Stimulated activated CD4-positive, alpha-beta T cell treated with anti-CD3 and anti-CD28 coated beads, Interleukin-4, amount 100 ng/mL, for 4 hours (primary cell): ENCODE measurements at places on chromosomes 16 and 17.
A peak's percentile ranks its signal among the peaks of the same experiment; 100 is the strongest.

GRCh38 chr16:252366-253337 is 18.0 kb downstream of the FAM234A start:
- peak; percentile 12 for DNase-seq

DNA sequence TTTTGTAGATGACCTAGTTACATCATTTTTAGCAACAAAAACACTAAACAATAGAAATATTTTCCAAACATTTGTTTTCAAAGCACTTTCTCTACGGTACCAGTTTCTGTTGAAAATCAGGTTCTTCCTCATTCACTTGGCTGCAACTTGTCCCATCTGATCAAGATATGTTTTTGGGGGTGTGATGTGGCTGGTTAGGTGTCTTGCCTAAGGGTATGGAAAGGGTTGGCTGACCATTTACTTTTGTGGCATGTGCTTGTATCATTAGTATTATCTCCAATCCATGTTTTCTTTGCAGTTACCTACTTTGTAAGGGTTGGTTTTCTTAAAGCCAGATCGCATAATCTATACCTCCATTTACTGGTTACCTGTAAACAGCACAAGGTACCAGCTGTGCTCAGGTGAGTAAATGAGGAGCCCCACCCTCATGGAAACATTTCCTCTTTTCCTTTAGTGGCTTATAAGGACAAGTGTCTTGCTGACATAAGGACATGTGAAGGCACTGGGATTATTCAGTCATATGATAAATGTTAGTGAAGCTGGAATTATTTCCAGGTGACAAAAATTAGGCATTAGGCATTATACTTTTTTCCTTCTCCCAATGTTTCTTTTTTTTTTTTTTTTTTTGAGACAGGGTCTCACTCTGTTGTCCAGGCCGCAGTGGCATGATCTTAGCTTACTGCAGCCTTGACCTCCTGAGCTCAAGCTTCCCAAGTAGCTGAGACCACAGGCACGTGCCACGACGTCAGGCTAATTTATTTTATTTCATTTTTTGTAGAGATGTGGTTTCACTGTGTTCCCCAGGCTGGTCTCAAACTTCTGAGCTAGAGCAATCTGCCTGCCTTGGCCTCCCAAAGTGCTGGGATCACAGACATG is 162.0 kb downstream of the CCDC182 start:
- no peak for DNase-seq

DNA sequence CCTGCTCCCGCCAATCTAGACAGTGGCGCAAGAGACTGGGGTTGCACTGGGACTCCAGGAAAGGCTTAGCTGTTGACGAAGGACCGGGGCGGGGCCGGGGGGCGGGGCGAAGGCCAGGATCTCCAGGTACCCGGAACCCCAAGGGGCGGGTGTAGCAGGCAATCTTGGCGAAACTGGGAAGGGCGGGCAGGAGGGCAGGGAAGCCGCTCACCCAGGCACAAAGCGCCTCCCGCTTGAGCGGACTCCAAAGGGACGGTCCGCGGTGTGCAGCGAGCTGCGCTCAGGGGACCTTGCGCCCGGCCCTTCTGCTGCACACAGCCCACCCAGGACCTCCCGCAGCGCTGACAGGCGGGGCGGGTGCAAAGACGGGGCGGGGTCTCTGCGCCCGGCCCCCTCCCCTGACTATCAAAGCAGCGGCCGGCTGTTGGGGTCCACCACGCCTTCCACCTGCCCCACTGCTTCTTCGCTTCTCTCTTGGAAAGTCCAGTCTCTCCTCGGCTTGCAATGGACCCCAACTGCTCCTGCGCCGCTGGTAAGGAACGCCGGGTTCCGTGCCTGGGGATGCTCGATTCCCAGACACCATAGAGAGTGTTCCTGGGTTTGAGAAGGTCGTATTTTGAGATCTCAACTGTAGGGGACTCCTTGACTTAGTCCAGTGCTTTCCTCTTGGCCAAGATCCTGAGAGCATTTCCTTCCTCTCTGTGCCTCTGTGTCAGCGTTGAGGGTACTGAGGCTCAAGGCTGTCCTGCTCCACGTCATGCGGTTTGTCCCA is at the start of gene MT1F:
Gene MT1F (plus strand): TSS at position 405 of the 772 bp plus-strand sequence. CDS start 100 bp downstream, at position 505.
- DNase-seq, result peak; percentile 75

DNA sequence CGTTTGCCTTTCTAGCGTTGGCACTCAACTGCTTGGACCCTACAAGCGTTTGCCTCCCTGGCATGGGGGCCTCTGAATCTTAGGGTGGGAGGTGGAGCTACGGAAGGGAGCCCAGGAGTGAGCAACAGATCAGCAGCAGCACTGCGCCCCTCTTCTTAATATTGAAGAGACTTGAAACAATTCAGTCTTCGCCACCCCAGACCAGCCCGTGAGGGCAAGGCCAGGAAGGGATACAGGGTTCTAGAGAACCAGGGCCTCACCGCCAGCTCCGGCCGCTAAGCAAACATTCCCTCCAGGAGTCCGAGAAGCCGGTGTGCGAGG is 1.5 kb upstream of the GPRC5C start:
- DNase-seq, result no peak

- DNase-seq, result no peak
Observed at GRCh38 chr17:44269535-44270240, 1.8 kb upstream of the SLC4A1 start.

DNA sequence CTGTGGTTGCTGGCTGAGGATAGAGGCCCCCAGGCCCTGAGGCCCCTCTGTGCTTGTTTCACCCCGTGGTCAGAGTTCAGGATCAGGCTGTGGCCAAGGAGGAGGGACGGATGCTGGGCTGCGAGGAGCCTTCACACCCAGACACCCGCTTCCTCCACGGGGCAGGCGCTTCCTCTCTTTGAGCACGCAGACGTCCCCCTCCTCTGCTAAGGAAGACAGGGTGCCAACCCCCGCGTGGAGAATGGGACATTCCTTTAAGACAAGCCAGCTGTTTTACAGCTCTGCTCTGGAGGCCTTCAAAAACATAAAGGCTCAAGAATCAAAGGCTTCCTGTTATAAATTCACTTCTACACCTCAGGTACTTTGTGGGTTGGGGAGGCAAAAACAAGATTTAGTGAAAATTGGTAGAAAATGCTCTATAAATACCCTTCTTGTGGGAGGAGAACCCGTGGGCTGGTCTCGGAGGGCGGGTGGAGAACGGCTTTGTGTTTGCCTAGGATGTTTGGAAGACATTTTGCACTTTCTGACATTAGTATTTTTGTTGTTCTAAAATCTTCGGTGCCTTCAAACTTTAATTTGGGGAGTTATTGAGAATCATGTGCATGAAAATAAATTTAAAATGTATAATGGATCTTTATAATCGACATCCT is 60.8 kb upstream of the FOXF1 start:
- DNase-seq, result no peak

DNA sequence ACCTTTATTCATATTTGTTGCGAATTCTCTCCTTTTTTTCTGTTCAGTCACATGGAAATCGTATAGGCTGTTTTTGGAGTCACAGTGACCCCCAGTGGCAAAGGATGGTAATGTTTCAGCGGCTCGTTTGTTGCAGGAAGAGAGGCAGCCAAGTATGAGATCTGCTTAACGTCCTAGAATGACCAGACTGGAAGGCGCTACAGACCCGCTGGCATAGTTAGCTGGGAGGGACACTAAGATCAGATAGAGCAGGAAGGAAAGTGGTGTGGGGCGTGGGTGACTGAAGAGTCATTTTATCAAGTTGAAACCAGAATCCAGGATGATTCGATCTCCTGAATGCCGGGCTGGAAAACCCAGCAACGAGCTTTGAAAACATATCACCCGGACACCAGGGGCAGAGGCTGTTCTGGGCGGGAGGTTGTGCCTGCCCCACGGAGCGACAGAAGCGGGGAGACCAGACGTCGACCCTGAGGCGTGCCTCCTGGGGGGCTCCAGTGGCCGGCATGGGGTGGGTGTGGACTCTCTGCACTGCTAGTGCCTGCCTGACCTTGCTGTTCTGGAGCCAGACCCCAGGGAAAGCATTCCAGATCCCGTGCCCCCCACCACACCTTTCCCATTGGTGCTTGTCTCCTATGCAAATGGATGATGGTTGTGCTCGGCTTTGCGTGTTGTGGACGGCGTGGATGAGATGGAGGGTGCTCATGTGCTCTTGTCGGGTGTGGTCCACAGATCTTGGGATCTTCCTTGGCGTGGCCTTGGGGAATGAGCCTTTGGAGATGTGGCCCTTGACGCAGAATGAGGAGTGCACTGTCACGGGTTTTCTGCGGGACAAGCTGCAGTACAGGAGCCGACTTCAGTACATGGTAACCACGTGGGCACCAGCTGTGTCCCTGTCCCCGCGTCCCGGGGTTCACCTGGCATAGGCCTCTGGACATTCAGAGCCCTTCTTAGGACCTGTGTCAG is 7.7 kb downstream of the IL34 start:
- DNase-seq, result peak; percentile 68

- DNase-seq, result no peak
Observed at GRCh38 chr17:78372841-78373240, 5.6 kb upstream of the PGS1 start.

DNA sequence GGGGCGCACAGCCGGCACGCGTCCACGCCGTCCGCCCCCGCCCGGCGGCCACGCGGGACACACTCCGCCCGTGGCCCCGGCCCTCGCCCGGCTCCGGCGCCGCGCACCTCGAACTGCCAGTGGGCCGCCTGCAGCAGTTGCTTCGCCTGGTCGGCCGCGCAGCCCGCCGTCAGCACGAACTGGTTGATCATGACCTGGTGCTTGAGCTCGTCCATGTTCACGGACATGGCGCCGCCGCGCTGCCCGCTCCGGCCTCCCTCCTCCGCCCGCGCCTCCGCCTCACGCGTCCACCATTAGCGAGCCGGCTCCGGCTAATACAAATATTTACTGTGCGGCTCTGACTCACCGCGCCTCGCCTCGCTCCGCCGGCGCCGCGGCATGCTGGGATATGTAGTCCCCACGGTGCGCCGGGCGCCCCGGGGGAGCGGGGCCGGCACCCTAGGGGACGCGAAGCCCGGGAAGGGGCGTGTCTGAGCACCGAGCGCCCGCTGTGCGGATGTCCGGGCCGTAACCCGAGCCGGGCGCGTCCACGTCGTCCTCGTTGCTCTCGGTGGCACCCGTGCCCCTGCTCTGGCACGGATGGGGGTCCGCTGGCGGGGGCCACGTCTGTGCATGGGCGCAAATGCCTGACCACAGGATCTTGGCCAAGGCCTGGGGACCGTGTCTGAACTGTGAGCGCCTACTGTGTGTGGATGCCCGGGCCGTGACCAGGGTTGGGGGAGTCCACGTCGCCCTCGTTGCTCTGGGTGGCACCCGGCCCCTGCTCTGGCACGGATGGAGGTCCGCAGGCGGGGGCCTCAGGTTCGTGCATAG is at the start of gene UBALD1:
Gene UBALD1 (minus strand): TSS at position 318 of the 813 bp plus-strand sequence. CDS start 91 bp downstream, at position 227.
- peak; percentile 76 for DNase-seq

DNA sequence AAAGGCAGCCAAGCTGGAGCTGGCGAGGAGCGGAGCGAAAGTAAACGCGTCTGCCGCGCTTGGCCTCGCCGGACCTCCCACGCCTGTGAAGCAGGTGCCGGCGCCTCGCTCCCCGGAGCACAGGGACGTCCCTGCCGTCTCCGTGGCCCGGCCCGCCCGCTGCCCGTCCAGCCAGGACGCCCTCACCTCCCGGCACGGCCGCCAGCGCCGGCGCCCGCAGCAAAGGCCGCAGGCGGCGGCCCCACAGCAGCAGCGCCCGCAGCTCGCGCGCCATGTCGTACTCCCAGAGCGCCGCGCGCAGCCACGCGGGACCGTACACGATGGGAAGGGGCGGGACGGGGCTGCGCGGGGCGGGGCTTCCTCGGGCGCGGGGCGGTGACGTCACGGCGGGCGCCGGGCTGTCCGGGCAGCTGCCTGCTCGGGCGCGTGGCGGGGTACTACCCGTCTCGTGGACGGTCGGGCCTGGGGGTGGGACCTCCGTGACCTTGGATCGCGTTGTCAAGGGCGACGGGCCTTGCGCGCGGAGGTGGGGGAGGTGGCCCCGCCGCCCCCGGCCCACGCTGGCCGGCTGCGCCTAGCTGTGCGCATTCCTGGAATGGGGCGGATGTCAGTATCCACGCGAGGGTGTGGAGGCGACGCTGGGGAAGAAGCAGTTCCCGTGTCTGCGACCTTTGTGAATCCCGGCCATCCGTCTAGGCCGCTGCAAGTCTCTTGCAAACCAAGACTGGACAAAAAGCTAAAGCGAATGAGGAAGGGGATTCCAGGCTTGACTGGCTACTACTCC is at the start of gene TRAP1:
Gene TRAP1 (minus strand): TSS at position 290 of the 784 bp plus-strand sequence. CDS start 16 bp downstream, at position 274.
- DNase-seq, result peak; percentile 97

DNA sequence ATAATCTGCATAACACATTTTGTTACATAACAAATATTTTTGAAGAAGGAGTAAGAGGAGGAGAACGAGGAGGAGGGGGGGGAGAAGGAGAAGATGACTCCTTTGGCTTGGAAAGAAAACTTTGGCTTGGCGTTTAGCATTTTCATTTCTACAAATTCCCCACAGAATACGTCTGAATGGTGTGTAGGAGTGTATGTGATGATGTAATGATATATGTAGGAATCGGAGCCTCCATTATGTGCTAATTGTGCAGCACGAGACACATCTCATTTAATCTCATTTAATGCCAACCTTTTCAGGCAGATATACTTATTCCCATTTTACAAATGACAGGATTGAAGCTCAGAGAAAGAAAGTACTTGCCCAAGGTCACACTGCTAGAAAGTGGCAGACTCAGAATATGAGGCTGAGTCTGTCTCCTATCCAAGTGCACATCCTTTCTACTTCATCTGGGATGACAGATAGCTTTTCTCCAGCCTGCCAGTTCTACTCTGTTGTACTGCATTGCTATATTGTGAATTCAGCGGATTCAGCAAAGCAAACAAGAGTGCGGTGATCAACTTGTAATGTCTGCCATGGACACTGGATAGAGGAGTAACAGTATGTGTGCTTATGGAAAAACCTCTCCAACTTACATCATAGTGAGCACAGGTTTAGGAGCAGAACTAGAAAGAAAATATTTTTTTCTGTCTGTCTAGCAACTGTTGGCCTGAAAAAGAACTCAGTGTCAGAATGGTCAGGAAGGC is 10.4 kb upstream of the SLC47A2 start:
- DNase-seq, result no peak

GRCh38 chr17:37318931-37319594 is 56.7 kb upstream of the C17orf78 start:
- DNase-seq, result no peak

- DNase-seq, result no peak
Observed at GRCh38 chr16:35193956-35194355, 1734.5 kb downstream of the TP53TG3F start.

- no peak for DNase-seq
Observed at GRCh38 chr16:30488764-30489605, 16.4 kb downstream of the ITGAL start.
